ENCODE measurements at places on chromosomes 3 and 15. TPM values are rescaled to one million over a fixed set of nuclear protein-coding genes. Genes with fewer than 3 reads are reported as not detected.

PLCB2 gene
- under 0.01 TPM for total RNA-seq

SERPINI2 gene
- total RNA-seq, result not detected

WDR93 gene
- total RNA-seq, result 0.17 TPM

HACL1 gene
- 20.6 TPM for total RNA-seq

PAK6 gene
- under 0.01 TPM for total RNA-seq

PLD1 gene
- 8.2 TPM for total RNA-seq

C15orf62 gene
- total RNA-seq, result under 0.01 TPM

RETNLB gene
- not detected for total RNA-seq

CLSTN2 gene
- under 0.01 TPM for total RNA-seq

SPINT1 gene
- under 0.01 TPM for total RNA-seq

SNAP23 gene
- total RNA-seq, result 84.6 TPM

ADAMTSL3 gene
- 0.26 TPM for total RNA-seq

All from fibroblast of lung (primary cell).